GM18507 (cell line): ENCODE measurements at places on chromosomes 3 and 15.

GRCh38 chr3:122458992-122459391, 43.1 kb upstream of the WDR5B start:
- DNase-seq, result no peak

- no peak for DNase-seq
Measured at GRCh38 chr3:145191543-145191942, 969.4 kb downstream of the PLOD2 start.

GRCh38 chr3:139128803-139129202, 84.1 kb upstream of the PRR23C start:
- no peak for DNase-seq

GRCh38 chr3:156341332-156341731, 213.6 kb downstream of the SSR3 start:
- no peak for DNase-seq

DNA sequence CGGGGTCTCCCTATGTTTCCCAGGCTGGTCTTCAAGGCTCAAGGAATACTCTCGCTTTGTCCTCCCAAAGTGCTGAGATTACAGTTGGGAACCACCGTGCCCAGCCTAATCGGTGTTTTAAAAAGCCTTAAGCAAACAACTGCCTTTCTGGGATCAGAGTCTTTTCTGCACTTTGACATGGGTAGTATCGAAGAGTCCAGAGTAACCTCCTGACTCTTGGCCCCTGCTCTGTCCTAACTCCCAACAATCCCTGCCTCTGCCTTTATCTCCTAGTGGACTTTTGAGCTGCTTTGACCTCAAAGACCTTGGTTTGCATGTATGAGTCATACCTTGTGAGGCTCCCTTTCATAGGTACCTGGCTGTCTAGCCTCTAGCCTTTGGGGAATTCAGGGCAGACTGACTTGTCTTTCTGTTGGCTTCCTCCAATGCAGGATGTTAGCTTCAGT, 21.0 kb upstream of the HACD2 start:
- DNase-seq, result no peak

DNA sequence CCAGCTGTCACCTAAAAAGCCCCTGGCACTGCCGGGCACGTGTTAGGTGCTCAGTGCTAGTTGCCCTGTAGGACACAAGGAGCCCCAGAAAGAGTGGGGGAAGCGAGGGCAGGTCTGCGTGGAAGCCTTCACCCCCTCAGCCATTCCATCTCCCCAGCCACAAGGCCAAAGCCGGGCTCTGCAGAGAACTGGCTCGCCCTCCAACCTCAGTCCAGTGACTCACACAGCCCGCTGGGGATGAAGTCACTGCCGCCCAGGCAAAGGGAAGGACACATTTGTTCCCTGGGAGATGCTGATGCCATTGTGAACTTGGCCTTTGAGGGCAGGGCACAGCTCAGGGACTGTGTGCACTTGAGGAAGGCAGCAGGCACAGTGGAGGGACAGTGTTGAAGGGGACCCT, 48.1 kb downstream of the IQSEC1 start:
- no peak for DNase-seq

GRCh38 chr3:33658621-33658990, 59.4 kb downstream of the CLASP2 start:
- DNase-seq, result no peak

- DNase-seq, result no peak
Measured at GRCh38 chr3:25386686-25387255, 41.3 kb upstream of the RARB start.

DNA sequence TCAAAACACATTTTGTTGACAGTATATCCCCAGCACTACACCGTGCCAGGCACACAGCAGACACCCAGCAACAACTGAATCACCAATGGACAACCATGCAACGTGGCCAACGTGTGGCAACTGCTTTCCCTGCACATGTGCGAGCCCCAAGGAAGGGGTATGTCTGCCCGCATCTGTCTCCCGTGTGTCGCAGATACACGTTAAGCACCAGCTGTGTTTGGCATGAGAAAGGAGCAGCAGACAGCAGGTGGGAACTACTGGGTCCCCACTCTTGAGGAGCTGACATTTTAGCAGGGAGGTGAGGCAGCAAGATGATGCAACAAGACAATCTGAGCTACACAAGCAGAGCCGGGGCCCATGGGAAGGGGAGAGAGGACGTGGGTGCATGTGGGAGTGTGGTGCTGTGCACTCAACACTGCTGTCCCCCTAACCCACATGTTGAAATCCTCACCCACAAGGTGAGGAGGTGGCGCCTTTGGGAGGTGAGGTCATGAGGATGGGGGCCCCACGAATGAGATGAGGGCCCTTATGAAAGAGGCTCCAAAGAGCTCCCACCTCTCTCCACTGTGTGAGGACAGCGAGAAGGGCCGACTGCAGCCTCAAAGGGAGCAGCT, 56.2 kb downstream of the ROPN1B start:
- DNase-seq, result no peak
